Stimulated activated CD8-positive, alpha-beta memory T cell treated with anti-CD3 and anti-CD28 coated beads, Interleukin-15, amount 100 ng/mL, for 1 hour (primary cell): ENCODE measurements at places on chromosomes 4 and X.

DNA sequence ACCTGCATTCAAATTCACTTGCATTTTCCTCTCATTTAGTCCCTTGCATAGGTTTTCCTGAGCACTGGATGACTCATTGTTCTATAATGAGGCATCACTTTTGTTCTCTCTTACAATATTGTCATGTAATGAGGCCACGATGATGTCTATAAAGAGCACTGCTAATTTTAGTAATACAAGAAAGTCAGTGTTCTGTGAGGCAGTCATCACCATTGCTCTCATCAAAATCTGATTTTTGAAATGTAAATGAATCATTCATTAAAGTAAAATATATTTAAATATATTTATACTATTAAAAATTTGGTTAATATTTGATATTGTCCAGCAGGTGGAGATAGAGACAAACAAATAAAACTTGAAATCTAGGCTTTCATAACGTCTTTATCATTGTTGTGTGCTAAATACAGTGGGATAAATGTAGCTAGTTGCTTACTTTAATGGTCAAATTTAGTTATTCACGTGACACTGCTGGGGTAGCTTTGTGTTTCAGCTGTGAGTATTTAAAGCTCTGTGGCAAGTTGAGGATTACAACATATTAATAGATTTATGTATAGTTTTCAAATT lies 15.4 kb downstream of the HMGB2 start:
- no peak for DNase-seq

- no peak for DNase-seq
Measured at GRCh38 chr4:140081641-140082390, 72.2 kb downstream of the MAML3 start.

GRCh38 chrX:16653424-16653823 lies 3.5 kb downstream of the S100G start:
- no peak for DNase-seq

- DNase-seq, result no peak
Measured at GRCh38 chr4:100098011-100098545, 92.2 kb downstream of the DDIT4L start.

- no peak for DNase-seq
Measured at GRCh38 chr4:140856621-140857062, 100.5 kb upstream of the TBC1D9 start.

- DNase-seq, result no peak
Measured at GRCh38 chr4:122150931-122151330, 1.2 kb upstream of the BLTP1 start.

GRCh38 chrX:52988985-52989917 lies 30.9 kb upstream of the FAM156A start:
- no peak for DNase-seq

GRCh38 chr4:127249767-127250108 lies 383.0 kb upstream of the INTU start:
- DNase-seq, result no peak

GRCh38 chrX:110964786-110965185 lies 131.2 kb upstream of the PAK3 start:
- DNase-seq, result no peak

- DNase-seq, result no peak
Measured at GRCh38 chr4:114149-114548, 10.2 kb upstream of the ZNF718 start.

DNA sequence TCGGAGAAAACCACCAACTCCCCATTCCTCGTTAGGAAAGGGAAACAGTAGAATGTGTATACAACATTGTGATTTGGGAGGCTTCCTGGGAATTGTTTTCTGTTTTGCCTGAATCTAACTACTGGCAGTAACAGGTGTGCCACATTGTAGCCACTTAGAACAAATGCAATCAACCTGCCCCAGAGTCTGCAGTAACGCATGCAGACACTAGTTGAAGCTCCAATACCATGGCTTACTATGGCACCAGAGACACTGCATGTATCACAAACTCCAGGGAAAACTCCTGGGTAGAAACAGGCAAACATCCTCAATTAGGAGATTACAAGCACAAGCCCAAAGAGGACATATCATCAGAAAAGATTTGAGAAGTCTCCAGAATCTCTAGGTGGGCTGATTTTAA lies 154.2 kb upstream of the NEIL3 start:
- no peak for DNase-seq

GRCh38 chrX:25206778-25207177 lies 191.0 kb upstream of the ARX start:
- no peak for DNase-seq

DNA sequence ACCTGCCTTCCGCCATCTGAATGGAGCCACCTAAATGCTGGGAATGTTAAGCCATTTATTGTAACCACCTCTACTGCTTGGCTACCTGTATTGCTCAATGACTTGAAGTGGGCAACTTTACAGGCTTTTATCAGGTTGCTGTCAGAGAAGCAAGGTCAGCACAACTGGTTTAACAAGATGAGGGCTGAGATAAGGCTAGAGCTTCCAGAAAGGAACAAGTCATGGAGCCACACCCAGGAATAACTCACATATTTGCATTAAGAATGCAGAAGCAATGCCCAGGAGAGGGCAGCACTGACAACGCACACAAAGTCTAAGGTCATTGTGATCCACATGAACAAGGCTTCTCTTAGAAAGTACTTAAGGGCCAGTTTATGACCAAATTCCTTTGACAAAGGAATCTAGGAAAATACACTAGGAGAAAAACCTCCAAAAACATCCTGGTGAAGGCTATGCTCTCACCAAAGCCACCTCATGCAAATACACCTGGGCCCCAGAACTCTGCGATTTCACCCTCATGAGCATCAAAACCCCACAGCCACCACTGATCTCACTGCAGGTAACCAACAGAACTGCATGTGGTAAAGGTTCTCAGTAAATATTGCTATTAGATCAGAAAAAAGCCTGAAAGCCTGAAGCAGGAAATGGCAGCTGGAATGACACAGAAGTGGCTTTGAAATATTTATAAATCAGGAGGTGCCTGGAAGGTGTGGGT lies 15.0 kb upstream of the STS start:
- no peak for DNase-seq

DNA sequence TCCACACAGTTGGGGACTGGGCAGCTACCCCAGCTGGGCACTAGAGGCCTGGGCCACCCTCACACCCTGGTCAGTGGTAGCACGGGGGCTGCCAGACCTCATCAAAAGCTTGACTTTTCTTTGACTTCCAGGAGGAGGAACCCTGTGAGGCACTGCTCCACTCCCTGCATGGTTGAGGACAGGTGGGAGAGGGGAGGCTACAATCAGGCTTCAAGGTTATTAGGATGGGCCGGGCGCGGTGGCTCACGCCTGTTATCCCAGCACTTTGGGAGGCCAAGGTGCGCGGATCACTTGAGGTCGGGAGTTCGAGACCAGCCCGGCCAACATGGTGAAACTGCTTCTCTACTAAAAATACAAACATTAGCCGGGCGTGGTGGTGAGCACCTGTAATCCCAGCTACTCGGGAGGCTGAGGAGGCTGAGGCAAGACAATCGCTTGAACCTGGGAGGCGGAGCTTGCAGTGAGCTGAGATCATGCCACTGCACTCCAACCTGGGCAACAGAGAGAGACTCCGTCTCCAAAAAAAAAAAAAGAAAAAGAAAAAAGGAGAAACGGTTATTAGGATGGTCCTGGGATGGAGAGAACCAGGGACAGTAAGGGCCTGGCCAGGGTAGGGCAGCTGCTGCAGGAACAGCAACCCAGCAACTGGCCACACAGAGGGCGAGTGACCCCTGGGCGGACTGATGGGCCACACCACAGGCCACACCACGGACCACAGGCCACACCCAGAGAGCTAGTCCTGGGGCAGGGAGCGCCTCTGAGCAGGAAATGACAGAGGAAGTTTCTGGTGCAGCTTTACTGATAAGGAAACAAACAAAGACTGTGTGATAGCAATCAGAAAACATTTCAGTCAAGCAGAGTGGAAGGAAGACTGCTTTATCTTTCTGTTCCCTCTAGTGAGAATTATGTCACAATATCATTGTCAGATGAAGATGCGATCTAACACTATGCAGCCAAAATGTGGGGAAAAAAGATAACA lies 20.5 kb upstream of the OPN1LW start:
- DNase-seq, result no peak

DNA sequence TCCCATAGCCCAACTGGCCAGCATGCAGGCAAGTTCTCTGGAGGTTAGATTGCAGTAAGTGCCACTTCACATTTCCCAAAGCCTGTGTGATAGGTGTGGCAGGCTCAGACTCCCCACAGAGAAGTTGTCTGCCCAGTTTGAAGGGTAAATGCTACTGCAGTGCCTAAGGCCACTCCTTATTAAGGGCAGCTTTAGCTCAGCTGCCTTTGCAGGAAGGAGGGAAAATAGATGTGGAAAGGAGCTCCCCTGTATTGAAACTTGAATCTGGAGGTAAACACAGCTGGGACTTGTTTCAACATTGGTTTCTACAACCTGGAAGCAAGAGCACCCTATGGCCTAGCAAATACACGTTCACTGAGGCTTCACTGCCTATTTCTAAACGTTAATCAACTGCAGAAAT lies 22.4 kb downstream of the NEXMIF start:
- no peak for DNase-seq

GRCh38 chr4:111323496-111323895 lies 700.6 kb upstream of the PITX2 start:
- no peak for DNase-seq

DNA sequence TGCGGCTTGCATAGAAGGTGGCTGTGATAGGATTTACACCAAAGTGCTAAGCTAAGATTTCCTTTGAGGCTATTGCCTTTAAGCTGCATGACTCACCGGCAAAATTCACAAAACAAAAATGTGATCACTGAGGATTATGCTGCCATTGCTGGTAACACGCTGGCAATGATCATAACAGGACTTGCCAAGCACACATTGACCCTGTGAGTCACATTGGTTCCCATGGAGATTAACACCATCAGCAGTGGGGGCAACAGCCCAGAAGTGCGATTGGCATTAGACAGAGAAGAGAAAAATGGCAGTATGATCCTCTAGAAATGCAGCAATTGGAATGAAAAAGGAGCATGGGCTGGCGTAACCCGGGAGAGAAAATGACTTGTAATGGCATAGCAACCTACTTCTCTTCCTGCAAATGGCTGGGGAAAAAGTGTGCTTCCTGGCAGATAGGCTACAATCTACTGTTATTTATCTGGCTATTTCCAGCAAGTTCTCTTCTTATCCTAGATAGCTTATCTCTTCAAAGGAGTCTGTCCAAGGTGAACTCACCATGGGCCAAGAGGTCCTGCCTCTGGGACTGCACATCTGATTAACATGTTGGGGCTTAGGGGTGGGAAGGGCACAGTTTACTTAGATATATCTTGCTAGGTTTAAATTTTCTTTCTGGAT lies 314.2 kb upstream of the IGFBP7 start:
- no peak for DNase-seq

- DNase-seq, result no peak
Measured at GRCh38 chrX:49232525-49232924, 615 bp downstream of the CACNA1F start.

DNA sequence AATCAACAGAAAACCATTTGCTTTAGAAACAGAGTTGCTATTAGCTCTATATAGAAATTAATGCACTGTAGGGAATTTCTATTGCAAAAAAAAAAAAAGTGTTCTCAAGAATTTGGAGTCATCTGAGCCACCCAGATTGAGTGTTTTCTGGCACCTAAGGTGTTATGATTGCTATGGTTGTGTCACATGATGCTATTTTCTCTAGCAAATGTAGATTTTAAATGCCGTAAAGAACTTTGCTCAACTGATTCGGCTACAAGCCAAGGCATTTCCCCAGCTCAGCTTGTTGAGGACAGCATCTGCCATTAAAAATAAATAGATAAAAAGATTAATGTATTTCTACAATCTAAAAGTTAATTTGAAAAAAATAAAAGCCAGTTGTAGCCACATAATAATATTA lies 712.8 kb downstream of the FAT4 start:
- no peak for DNase-seq

DNA sequence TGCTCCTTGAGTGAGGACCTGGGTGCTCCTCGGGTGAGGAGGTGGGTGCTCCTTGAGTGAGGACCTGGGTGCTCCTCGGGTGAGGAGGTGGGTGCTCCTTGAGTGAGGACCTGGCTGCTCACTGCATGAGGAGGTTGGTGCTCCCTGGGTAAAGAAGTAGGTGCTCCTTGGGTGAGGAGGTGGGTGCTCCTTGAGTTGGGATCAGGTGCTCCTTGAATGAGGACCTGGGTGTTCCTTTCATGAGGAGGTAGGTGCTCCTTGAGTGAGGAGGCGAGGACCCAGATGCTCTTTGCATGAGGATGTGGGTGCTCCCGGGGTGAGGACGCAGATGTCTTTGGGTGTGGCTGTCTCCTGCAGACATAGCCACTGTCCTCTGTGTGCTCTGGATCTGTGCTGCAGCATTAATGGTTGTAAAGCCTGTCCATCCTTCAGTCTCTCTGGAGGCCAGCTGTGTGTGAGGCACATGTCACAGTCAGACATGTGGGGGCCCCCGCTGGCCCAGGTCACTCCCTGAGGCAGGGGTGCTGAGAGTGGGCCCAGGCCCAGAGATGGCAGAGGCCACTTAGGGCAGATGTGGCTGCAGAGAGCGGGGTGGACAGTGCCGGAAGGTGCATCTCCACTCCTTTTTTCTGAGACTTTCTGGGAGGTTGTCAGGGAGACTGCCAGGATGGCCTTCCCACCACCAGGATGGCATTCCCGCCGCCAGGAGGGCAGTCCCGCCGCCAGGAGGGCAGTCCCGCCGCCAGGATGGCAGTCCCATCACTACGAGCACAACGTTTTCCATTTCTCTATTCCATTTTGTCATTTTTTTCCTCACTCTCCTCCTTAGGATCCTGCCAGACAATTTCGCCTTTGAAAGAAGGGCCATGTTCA lies 101.8 kb downstream of the HMX1 start:
- no peak for DNase-seq

GRCh38 chr4:54659749-54660535 lies 2.2 kb downstream of the KIT start:
- no peak for DNase-seq

DNA sequence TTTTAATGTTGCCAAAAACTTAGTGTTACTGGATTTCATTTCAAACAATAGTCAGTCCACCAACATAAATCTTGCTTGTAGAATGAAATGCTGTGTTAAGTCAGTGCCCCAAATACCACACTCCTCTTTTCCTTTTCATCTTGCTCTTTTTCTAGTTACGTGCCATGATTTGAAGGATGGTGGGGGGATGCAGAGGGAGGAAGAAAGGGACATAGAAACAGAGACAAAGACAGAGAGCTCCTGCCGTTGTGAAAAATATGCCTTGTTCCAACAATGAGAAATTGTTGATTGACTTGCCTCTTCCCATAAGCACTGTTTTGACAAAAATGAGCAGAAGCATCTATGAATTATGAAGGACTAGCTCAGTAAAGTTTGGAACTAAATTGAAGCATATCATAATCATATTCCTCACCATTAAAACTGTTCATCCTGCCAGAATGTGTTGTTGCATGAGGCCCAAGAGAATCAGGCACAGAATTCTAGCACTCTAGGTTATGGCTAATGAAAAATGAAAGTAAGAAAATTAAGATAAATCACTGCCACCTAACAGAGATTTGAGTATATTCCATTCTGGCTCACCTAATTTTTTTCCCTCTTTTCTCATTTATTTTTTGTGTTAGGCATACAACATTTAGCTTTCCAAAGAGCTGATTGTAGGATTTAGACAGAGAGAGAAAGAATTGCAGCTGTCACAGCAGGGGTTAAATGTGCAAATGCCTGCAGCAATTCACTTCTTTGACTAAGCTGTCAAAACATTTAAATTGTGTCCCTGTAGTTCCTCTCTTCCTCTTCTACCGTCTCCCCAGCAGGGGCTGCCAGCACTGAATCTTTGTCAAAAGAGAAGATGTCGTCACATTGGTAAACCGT lies 111.6 kb upstream of the PTPN13 start:
- no peak for DNase-seq

GRCh38 chrX:53013291-53013690 lies 35.3 kb upstream of the GPR173 start:
- DNase-seq, result no peak

- no peak for DNase-seq
Measured at GRCh38 chrX:141960578-141960977, 56.9 kb downstream of the MAGEC1 start.

GRCh38 chr4:153060196-153060595 lies 124.1 kb downstream of the FHDC1 start:
- DNase-seq, result no peak
